Lower leg skin (tissue), 4 donors: ENCODE measurements at places on chromosomes 3 and 15. TPM values are rescaled to one million over a fixed set of nuclear protein-coding genes. Genes with fewer than 3 reads are reported as not detected.
A peak's percentile ranks its signal among the peaks of the same experiment; 100 is the strongest.

DNA sequence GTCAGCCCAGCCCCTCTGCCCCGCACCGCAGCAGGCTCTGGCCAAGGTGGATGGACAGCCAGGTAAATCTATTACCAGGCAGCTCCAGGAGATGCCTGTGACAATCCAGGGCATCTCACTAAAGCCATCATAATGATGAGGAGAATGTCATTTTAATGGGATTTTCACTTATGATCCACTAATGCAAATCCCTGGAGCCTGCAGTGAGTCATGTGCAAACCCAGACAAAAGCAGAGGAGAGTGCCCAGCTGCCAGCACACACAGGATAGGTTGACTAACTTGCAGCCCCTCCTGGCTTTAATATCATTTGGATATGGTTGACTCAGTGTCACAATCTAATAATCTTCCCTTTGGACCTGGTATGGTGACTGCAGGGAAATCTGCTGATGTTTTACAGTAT, 206.9 kb upstream of the TRIM42 start:
- no peak for DNase-seq

DNA sequence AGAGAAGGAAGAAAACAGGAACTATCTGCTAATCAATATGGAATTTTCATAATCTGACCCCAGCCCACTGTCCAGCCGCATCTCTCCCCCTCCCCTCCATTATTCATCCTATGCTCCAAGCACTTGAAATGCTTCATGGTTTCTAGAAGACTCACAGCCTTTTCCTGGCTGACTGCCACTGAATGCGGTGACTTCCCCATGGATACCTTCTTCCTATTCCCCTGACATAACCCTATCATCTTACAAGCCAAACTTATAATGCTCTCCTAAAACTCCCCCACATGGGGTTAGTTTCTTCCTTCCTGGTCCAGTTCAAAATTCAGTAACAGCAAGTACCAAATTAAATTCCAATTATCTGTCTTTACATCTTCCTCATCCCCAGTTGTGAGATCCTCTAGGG, 31.2 kb upstream of the PTX3 start:
- DNase-seq, result no peak

- no peak for DNase-seq
Observed at GRCh38 chr15:91426412-91426811, 326.4 kb downstream of the SV2B start.

- DNase-seq, result no peak
Observed at GRCh38 chr3:156997351-156997750, 162.6 kb downstream of the CCNL1 start.

GRCh38 chr3:187006864-187007630, 76.7 kb downstream of the ST6GAL1 start:
- DNase-seq, result peak; percentile 7

DNA sequence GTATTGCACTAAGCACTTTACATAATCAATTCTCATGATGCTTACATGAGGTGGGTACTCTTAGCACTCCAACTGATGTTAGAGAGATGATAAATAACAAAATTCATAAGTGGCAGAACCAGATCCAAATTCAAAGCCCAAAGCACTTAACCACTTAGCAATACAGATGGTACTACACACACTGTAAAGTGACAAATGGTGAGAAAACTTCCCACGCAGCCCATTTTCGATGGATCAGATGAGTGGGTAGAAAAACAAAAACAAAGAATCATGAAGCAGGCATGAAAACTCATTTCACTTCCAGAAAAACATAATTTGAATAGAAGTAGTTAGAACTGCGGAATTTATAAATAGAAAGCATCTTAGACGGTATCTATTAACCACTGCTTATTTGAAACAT, 66.2 kb downstream of the FRMD4B start:
- no peak for DNase-seq

DNA sequence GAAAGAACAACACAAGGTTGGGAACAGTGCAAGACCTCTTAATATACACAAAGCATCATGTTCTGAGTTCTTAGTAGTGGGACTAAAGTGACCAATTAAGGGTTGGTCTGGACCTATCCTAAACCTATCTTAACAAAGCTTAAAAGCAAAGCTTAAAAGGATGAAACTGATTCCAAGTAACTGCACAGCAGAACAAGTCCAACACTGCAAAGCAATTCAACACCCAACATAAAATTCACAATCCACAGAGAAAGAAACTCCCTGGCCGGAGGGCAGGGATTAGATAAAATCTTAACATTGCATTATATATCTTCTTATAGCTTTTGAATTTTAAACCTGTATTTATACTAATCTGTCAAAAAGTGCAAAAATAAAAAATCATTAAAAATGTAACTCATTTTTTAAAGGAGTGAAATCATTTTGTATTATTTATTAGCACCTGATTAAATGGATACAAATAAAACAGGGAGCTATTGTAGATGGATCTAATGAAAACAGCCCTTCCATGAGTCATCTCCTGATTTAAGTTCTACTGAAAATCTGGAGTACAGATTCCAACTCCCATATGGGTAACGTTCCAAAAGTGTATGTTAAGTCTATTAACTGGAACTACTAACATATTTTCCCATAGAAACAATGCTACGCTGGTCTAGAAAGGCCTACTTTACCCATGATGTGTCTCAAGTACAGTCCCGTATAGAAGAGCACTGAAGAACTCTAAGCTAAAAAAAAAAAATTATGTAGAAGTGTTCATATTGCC, 34.9 kb downstream of the PIK3R4 start:
- DNase-seq, result no peak

DNA sequence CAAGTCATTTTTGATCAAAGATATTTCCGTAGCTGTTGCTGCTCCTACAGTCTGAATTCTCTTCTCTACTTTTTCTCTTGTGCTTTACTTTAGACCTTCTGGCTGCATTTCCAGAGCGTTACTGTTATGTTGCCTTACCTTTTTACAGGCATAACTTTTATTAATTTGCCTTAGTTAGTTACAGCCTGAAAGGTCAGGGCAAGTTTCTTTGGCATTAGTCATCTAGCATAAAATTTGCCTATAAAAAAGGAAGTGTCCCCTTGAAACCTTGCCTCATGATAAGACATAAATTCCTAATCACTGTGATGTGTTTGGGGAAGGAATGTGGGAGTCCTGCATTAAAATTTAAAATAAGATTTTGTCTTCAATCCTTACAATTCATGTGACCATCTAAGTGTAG, 618.5 kb downstream of the NR2F2 start:
- DNase-seq, result no peak

DNA sequence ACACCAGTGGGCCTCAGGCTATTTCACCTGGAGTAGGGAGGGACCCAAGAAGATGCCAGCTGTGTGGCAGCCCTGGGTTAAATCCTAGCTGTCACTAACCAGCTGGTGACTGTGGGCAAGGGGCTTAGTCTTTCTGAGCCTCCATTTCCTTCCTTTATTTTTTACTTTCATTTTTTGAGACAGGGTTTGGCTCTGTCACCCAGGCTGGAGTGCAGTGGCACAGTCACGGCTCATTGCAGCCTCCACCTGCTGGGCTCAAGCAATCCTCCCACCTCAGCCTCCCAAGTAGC, 108.0 kb upstream of the SMAD3 start:
- peak; percentile 54 for DNase-seq

- no peak for DNase-seq
Observed at GRCh38 chr3:138371070-138371965, 22.9 kb downstream of the MRAS start.

DNA sequence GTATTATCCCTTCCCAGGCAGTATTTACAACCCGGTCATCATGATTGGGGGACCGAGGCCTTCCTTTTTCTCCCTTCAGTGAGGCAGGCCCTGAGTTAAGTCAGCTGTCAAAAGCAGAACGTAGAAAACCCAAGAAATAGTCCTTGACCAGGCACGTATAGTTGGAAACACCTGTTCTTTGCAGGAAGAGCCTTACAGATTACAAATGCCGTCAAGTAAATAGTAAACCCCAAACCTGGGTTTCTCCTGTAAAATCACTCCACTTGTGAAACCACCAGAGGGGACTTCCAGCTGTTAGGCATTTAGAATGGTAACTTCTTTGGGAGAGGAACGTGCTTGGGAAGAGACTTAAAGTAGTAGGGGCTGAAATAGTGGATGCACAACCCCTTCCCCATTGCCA, 1.0 kb upstream of the BTBD1 start:
- DNase-seq, result no peak

GRCh38 chr3:146178006-146178689, 17.2 kb upstream of the PLOD2 start:
- DNase-seq, result no peak

DNA sequence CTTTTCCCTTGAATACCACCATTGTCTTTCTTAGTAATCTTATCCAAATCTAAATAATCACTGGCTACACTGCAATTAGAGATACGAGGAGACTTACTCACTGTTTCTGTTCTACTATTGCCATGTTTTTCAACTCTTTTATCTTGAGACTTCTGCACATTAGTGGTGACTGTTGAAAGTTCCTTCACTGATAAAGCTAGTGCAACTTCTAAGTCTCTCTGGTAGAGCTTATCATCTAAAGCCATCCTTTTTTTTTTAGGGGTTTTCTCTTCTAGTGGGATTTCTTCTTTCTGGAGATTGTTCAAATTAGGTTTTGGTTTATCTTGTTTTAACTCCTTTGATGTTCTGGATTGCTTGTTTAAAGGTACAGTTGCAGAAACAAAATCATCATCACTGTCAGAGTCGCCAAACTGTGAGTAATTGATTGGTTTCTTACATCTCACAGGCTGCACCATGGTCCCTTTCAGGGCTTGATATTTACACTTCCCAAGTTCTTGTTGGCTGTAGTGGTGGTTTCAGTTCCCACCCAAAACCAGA, 37.7 kb downstream of the NCK1 start:
- no peak for DNase-seq

GRCh38 chr3:58962040-58962651, 87.7 kb downstream of the CFAP20DC start:
- no peak for DNase-seq

GRCh38 chr3:29440413-29441305, 159.8 kb downstream of the RBMS3 start:
- no peak for DNase-seq

CD200 gene
- 2.7 TPM for total RNA-seq

DAPK2 gene
- total RNA-seq, result 10.9 TPM

DAG1 gene
- 43.0 TPM for total RNA-seq

SLC9A9 gene
- 40.8 TPM for total RNA-seq

RCN2 gene
- 21.4 TPM for total RNA-seq

THRB gene
- 24.2 TPM for total RNA-seq

VGLL3 gene
- total RNA-seq, result 24.7 TPM

SNTN gene
- not detected for total RNA-seq
